ENCODE measurements at places on chromosomes 6 and 20.

DNA sequence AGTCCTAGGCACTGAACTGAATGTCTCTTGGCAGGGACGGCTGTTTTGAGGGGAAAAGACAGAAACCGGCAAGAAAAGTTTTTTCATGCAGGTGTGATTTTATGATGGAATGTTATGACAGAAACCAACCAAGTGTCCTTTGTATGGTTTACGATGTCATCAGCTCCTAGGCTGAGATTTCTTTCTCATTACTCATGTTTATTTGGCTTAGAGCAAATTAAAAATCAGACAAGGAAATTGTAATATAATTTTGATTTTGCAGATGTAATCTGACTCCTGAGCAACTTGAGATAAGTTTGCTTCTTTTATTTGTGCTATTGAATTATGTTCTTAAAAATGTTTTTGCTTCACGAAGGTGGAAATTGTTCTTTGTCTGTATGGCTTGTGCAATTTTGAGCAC lies 58.8 kb upstream of the MAP3K7 start:
- DNase-seq: no peak

- no peak for DNase-seq
Measured at GRCh38 chr6:150196942-150197745, 54.3 kb downstream of the PPP1R14C start.

DNA sequence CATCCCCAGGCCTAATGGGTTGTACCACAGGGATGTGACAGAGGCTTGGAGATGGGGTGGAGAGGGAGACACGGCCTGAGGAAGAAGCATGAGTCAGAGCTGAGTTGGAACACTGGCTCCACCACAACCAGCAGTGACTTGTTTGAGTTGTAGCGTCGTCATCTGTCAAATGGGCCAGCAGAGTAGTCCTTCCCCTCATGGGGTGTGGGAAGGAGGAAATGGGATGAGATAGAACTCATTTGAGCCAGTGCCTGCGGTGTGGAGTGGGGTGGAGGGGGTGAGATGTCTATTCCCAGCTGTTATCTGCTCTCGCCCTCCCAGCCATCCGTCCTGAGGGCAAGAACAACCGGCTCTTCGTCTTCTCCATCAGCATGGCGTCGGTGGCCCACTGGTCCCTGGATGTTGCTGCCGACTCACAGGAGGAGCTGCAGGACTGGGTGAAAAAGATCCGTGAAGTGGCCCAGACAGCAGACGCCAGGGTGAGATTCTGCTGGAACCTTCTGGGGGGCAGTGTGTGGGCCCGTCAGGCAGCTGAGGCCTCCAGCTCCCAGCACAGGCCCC lies 32.5 kb downstream of the PLCG1 start:
- no peak for DNase-seq

GRCh38 chr6:15826814-15827318 lies 164.0 kb upstream of the DTNBP1 start:
- no peak for DNase-seq

GRCh38 chr6:90294989-90295853 lies 1.4 kb downstream of the BACH2 start:
- peak; percentile 17 for DNase-seq

DNA sequence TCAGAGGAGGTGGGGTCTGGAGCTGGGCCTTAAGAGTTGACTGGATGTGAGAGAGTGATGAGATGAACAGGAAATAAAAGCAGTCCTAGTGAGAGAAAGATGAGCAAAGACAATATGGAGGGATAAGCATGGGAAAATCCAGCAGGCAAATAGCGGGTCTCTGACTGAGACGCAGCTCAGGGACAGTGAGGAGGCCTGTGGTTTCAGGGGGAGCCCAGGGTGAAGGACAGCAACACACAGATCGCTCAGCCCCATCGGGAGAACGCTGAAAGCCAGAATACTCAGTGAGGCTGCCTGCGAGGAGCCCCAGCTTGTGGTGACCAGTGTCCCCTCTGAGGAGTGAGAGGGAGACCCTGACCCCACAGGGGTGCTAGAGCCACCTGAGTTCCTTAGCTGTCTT lies 16.8 kb upstream of the DCDC2 start:
- DNase-seq: no peak

DNA sequence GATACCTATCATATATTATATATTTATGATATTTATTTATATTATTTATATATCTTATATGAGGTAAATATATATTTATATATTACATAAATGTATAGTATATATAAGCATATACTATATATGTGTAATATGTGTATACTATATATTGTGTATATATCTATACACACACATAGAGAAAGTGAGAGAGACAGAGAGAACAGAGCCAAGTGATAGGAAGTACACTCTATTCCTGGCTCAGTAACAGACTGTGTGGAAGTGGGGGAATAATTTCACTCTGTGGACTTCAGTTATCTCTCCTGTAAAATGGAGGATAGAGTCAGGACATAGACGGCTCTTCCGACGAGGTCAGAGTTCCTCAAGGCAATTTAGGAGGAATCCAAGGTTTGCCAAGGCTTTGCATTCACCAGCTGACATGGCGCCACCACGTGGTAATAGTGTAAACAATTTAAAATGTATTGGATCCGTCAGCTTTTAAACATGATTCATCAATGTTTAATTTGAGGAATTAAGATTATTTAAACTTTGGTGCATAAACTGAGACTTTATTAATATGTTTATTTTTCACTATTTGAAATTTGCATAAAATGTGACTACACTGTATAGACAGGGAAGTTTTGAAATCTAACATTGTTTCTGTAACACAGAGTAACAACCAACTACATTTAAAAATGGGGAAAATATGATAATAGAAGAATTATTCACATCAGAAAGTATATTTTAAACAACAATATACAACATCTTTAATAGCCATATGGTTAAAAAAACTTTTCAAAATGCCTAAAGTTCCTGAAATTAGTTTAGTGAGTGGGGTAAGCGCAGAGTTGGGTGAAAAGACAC lies 75.4 kb upstream of the TMEM244 start:
- peak; percentile 26 for DNase-seq

- no peak for DNase-seq
Measured at GRCh38 chr6:378090-378957, 13.2 kb upstream of the IRF4 start.

DNA sequence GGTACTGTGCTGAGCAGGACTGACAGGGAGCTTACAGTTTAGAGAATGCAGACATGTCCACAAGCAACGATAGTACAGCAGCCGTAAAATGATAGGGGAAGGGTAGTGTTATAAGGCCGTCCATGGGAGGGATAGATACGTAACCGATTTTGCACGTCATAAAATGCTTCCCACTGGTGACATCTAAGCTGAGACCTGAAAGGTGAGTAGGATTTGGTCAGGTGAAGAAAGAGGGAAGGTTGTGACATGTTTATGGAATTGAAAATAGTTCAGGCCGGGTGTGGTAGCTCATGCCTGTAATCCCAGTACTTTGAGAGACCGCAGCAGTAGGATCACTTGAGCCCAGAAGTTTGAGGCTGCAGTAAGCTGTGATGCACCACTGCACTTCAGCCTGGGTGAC lies 25.6 kb downstream of the SNX9 start:
- DNase-seq: no peak

- DNase-seq: peak; percentile 93
Measured at GRCh38 chr20:19783966-19784401, 25.9 kb downstream of the RIN2 start.

DNA sequence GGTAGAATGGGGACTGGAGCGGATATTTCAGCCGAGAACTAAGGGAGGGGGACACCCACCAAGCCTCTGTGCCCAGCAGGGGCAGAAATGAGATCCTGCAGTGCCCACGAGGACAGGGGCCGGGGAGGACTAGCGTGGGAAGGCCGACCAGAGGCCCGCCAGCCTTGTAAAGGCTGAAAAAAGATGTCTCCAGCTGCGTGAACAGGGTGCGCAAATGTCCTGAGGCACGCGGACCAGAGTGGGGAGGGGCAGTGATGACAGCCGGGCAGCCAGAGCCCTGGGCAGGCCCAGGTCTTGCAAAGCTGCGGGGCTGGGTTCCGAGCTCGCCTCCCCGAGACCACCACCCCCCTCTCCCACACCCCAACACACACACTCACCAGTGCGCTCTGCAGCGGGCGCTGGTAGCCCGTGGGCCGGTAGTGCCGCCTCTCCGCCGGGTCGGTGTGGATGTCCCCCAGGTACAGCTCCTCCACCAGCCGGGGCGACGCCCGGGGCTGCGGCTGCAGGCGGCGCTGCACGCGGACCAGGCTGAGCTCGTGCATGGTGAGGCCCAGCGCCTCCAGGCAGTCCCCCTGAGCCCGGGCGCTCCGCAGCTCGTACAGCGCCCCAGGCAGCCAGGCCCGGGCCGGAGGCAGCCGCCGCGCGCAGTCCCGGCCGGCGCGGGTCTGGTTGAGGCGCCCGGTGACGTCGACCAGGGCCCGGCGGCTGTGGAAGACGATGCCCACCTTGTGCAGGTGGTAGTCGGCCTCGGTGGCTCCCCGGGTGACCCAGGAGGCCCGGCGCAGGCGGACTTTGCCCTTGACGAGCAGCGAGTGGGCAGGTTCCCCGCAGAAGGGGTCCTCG lies 48.2 kb downstream of the APCDD1L start:
- no peak for DNase-seq

DNA sequence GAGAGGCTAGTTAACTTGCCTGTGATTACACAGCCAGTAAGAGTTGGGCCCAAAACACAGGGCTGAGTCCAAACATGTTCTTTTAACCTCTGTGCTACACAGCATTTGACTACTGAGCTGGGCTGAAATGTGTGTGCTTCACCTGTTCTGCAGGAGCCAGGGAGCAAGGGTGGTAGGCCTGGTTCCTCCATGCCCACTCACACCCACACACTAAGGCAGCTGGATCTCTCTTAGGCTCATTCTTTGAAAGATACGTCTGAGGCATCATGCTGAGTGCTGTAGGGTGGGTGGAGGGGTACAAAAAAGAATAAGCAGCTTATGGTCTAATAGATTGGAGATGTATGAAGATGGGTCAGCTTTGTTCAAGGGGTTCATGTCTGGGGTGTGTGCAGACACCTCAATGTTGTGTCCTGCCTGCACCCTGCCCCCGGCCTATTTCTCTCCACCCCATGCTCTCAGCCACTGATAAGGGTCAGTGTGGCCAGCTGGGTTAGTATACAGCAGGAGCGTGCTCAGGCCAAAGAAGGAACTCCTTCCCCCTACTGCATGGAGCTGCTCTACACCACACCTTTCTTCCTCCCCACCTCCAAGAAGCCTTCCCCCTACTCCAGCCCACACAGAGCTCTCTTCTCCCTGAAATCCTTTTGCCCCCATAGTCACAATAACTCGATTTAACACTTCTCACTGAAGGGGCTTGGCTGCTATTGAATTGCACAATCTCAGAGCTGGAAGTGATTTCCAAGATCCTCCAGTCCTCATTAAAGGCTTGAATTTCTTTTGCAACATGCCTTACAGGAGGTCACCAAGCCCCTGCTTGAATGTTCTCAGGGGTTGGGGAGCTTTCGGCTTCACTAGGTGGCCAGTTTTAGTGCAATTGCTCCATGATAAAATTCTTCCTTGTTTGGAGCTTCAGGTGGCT lies 3.4 kb downstream of the PPP2R5D start:
- no peak for DNase-seq

GRCh38 chr6:83097675-83098074 lies 30.2 kb downstream of the DOP1A start:
- no peak for DNase-seq

- no peak for DNase-seq
Measured at GRCh38 chr6:55569638-55570037, 9.4 kb downstream of the HMGCLL1 start.

GRCh38 chr20:11140359-11140758 lies 466.6 kb upstream of the JAG1 start:
- DNase-seq: no peak

GRCh38 chr6:135935941-135936601 lies 84.6 kb downstream of the PDE7B start:
- no peak for DNase-seq

DNA sequence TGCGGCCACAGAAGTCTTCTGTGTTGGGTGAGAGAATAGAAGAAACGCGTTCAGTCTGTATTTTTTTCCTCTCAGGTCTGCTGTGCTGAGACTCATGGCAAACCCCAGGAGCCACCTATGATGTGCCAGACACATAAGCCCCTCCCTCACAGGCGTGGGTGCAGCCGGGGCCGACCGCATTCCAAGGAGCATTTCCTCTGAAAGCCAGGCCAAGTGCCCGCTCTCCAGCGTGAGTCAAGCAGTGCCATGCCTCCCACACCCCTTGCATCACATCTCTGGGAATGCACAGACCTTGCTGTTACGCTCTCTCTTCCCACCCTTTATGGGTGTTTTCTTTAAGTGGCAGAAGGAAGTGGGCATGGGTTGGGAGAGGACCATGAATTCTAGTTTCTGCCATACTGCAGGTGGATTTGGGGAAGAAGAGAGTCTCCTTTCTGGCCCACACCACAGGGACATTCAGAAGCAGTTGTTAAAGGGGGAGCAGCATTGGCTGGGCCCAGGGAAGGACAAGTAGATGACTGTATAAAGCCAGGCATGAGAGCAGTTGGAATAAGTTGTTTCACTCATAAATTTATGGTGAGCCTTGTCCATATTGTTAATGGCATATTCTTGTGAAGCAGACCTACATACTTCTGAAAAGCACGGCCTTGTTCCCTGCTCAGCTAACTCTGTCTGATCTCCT lies 37.1 kb upstream of the TFAP2A start:
- peak; percentile 59 for DNase-seq

DNA sequence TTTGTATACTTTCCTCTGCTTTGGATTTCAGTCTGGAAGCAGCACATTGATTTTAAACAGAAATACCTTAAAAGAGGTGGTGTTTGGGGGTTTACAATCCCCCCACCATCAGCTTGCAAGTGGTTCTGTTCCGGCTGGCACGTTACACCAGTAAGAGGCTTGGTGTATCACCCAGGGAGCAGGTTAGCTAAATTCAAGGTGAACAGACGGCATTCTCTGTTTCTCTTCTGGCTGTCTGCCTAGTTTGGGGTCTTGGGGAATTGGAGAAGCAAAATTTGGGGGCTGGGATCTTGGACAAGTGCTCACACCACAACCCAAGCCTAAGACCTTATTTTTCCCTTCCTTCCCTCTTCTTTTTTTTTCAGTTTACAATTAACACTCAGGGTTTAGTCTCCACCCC lies 7.5 kb upstream of the APCDD1L start:
- DNase-seq: no peak

DNA sequence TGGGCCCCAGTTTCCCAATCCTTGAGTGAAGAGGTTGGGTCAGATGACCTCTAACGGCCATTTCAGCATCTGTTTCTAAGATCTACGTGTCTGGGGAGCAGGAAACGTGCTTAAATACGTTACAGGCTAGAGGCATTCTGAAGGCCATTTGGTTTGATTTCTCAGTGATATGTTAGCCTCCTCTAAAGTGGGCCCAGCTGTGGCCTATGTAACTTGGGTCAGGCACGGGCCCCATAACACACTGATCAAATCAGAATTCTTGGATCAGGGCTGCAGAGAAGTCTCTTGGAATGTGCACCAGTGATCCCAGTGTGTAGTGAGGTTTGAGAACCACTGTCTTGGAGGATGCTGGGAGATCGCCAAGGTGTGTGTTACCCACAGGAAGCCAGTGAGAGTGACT lies 36.1 kb upstream of the TGM3 start:
- DNase-seq: no peak

GRCh38 chr6:151255811-151256210 lies 16.0 kb downstream of the AKAP12 start:
- DNase-seq: no peak
